ENCODE measurements at places on chromosomes 7 and 10. TPM values are rescaled to one million over a fixed set of nuclear protein-coding genes. Genes with fewer than 3 reads are reported as not detected.

Gene HKDC1
- 1.1 TPM for polyA plus RNA-seq

Gene BLNK
- polyA plus RNA-seq = not detected

Gene TOMM7
- polyA plus RNA-seq = 309 TPM

Gene RGS10
- polyA plus RNA-seq = 533 TPM

Gene ST8SIA6
- 2.4 TPM for polyA plus RNA-seq

Gene PITRM1
- polyA plus RNA-seq = 37.5 TPM

Gene VAX1
- not detected for polyA plus RNA-seq

Gene MUC3A
- not detected for polyA plus RNA-seq

Gene MBL2
- polyA plus RNA-seq = not detected

Gene PLXNA4
- polyA plus RNA-seq = 0.18 TPM

Gene LLCFC1
- polyA plus RNA-seq = not detected

Gene LIPJ
- polyA plus RNA-seq = not detected

Gene ANKRD61
- 0.36 TPM for polyA plus RNA-seq

Gene NPY4R
- not detected for polyA plus RNA-seq

Gene ECHDC3
- 0.14 TPM for polyA plus RNA-seq

Gene BTBD16
- polyA plus RNA-seq = not detected

Gene ADAM8
- 7.8 TPM for polyA plus RNA-seq

Gene UPP1
- polyA plus RNA-seq = 68.7 TPM

Gene NODAL
- not detected for polyA plus RNA-seq

Gene HOXA1
- polyA plus RNA-seq = 0.38 TPM

Gene TBX20
- not detected for polyA plus RNA-seq

Gene NSMCE4A
- 46.7 TPM for polyA plus RNA-seq

Gene FAM20C
- not detected for polyA plus RNA-seq

Gene FAM241B
- polyA plus RNA-seq = 12.3 TPM

Gene AZGP1
- not detected for polyA plus RNA-seq

Gene HERC4
- polyA plus RNA-seq = 18.7 TPM

Data from naive thymus-derived CD8-positive, alpha-beta T cell (primary cell).